ENCODE measurements at places on chromosomes 5 and 9.
A peak's percentile ranks its signal among the peaks of the same experiment; 100 is the strongest.

DNA sequence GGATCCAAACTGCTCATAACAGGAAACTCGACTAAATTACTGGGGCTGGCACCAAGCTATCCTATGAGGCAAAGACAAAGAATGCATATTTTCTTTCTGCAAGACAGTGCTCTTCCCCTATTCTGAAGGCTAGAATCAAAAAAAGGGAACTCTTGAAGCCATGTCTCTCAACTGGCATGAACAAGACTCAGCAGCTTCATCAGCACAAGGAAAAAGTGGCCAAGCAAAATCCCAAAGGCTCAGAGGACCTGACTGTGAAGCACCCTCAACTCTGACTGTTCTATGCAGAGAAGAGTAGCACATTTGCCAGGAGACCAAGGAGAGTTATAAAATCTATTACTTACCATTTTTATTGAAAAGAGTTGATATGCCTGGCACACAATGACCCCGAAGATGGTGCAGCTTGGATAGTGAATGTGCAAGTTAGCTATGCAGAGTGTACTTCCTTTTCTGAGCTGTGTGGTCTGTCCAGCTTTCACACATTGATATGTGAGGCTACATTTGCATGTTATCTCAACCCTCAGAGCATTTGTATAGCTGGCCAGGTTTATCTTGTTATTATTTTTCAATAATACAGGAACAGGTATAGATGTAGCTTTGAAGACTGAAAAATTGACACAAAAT, 51.0 kb upstream of the FYB1 start:
- DNase-seq: peak; percentile 9

- DNase-seq: no peak
Observed at GRCh38 chr5:107887166-107887943, 216.6 kb upstream of the EFNA5 start.

DNA sequence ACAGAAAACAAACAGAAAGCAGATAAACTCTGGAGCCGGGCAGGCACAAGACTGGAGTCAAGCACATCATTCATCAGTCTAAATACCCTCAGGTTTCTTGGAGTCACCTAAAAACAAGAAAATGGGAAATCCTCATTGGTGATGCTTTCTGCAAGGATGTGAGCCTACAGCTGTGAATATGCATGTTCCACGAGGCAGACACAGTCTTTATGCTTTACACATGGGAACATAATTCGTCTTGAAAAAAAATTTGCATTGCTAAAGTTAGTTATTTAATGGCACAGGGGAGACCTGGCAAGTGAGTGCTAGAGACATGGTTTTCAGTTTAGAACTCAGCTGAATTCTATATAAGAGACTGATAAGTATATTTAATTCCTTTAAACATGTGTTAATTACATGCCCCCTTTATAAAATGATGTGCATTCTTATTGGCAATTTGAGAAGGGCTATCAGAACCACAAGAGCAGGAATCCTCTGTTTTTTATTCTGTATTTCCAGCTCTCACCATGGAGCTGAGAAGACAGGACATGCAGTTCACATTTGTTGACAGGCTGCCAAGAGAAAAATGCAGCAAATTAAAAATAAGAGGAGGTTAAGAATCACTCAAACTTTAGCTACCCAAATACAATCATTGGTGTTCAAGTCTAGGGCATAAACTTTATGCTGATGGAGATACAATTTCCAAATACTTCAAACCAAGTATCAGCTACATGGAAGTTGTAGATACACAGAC, 438.0 kb upstream of the MPDZ start:
- DNase-seq: no peak

DNA sequence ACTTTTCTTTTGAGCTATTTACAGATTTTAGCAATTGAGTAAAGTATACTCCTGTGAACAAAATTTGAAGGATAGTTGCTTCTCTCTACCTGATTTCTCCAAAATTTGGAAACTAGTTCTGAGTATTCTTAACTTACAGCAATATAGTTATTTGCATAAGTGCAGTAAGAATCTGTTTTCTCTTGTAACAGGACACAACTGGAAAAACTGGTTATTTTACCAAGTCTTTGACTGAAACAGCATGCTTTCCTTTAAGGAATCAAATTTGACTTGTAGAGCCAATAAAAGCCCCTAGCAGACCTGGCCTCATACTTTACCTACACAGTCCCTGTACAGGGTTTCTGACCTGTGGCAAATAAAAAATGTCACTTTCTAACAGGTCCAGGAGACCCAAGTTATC, 301.9 kb upstream of the POU5F2 start:
- DNase-seq: no peak

DNA sequence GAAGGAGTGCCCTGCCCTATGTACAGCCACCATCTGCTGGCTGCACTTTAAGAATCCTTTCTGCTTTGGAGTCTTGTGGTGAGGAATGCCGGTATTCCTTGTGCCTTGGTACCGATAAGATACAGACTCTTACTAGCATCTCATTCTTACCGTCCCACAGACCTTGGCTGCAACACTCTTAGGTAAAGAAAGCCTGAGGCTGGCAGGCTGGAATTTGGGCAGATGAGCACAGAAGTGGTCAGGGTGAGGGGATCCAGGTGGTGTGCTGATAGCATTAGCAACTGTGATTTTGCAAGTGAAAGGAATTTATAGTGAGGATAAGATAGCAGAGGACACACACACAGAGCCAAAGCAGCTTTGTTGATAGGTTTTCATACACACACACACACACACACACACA, 198.1 kb downstream of the ENC1 start:
- no peak for DNase-seq

GRCh38 chr9:37507566-37508134, 21.9 kb downstream of the POLR1E start:
- no peak for DNase-seq

DNA sequence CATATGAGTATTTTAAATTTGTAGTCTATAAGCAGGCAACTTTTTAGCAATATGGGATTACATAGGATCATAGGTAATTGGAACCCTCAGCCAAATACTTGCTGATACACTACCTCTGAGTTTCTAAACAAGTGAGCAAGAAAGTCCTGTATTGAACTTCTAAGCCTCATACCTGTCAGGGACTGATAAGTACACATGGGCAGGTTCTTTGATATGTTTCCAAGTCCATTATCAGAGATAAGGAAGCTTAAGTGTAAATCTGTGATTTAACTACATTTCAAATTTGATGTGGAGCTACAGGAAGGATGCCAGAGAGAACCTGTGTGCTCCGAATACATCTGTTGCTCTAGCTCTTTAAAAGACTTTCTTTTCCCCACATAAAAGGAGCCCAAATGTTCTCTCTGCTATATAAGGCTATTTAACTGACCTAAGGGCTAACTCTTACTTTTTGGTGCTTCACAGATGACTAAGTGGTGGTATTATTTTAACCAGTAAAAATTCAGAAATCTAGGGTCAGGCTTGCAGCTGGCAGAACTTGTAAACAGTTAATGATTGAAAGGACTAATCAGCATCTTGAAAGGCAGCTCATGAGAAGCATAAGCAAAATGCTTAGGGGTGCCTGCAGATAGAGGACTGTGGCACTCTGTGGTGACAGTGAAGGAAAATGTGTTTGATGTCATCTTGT, 228.6 kb downstream of the NR3C1 start:
- DNase-seq: no peak

DNA sequence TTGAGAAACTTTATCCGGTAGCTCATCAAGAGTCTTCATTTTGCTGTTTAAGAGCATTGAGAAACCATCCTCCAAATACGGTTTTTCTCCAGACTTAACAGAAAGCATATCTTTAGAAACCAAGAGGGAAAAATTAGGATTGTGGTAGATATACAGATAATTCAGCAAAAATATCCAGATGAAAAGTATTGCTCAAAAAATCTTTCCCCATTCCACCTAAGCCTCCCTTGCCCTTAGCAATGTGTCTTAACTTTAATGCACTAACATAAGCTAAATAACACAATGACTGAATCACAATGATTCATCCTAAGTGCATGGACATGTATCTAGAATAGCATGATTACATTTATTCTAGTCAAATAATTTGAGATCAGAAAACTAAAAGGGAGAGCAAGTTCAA, 130.3 kb upstream of the TARS1 start:
- no peak for DNase-seq

DNA sequence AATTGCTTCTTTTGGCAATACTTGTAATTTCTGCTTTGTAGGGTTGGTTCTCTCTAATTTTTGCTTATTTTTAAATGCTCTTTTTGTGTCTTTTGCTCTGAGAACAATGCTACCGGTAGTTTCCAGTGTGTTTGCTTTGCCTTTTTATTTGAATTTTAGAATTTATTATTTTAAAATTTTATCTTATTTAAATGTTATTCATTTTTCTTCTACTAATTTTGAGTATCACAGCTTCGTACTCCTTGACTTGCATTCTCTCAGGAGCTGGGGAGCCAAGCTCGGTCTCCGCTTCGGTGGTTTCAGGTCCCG, 45.9 kb downstream of the ANXA2R start:
- DNase-seq: no peak

GRCh38 chr5:421901-422300, 21.1 kb upstream of the EXOC3 start:
- no peak for DNase-seq

GRCh38 chr5:178211095-178212048, 7.0 kb downstream of the HNRNPAB start:
- no peak for DNase-seq

DNA sequence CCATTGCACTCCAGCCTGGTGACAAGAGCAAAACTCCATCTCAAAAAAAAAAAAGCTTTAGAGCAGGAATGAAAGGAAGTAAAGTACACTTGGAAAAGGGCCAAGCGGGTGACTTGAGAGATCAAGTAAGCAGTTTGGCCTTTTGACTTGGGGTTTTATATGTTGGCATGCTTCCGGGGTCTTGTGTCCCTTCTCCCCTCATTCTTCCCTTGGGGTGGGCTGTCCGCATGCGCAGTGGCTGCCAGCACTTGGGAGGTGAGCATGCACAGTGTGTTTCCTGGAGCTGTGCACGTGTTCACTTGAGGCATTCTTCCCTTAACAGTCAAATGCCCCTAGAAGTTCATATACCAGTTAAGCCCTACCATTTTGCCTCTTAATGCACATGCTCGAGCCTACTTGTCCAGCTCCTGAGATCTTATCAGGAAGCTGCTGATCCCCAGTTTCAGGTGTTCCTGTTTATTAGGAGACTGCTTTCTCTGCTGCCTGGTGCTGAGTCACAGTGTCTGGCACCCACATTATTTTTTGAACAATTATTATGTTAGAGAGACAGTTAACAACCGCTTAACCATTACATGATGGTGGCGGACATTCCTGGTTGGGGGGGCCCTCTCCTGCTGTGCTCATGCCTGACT, 32.6 kb upstream of the PRRC2B start:
- peak; percentile 13 for DNase-seq

DNA sequence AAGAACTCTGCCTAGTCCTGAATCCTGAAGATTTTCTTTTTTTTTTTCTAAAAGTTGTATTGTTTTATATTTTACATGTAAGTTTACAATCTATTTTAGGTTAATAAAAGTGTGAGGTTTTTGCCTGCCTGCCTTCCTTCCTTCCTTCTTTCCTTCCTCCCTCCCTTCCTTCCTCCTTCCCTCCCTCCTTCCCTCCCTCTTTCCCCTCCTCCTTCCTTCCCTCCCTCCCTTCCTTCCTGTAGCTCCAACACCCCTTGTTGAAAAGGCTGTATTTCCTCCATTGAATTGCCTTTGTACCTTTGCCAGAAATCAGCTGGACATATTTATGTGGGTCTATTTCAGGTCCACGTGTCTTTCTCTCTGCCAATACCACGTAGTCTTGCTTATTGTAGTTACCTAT, 46.6 kb downstream of the CACNA1B start:
- no peak for DNase-seq

GRCh38 chr9:68949271-68950000, 64.5 kb downstream of the PRKACG start:
- no peak for DNase-seq

- DNase-seq: no peak
Observed at GRCh38 chr5:59139695-59140094, 556.8 kb downstream of the RAB3C start.

DNA sequence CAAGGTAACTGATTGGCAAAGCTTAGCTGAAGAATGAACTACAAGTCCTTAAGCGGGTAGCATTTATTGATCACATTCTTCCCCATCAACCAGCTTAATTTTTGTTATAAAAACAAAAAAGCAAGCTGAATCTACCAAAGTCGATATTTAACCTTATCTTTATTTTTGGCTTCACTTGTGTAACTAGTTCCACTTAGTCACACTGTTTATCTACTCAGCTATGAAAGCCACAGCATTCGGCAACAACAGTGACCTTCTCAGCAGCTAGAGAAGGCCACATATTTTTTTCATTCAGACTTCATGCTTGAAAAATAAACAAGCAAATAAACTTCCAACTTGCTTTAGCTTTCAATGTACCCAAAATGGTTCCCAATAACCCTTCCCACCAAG, 69.4 kb downstream of the KLHL3 start:
- DNase-seq: no peak

GRCh38 chr9:16867576-16868311, 2.7 kb downstream of the BNC2 start:
- DNase-seq: no peak

GRCh38 chr9:137506702-137507171, 43.5 kb downstream of the PNPLA7 start:
- DNase-seq: no peak

DNA sequence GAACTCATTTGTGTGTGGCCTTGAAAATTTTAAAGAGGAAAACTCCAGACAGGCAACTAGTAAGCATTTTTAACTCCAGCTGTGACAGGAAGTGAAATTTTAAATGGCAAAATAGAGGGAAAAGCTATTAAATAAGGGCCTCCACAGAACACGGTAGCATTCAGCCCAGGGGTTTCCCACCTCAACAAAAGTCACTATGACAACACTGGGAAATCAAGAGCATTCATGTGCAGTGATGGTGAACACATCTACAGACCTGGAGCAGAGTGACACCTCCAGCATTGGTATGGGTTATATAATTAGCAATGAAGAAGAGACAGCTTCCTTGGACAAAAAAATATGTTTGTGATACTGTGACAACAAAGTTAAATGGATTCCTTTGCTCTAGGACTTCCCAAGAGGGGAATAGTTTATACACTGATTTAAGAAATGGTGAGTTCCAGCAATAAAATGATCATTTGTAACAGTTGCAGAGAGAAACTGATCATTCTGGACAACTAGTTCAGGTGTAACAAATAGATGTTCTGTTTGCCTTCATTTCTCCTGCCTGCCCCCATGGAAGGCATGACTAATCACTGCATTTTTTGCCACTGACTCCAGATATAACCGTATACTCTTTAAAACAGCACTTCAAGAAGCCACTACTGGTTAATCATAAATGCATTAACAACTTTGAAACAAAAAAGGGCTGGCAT, 93.3 kb upstream of the SLC44A1 start:
- no peak for DNase-seq

DNA sequence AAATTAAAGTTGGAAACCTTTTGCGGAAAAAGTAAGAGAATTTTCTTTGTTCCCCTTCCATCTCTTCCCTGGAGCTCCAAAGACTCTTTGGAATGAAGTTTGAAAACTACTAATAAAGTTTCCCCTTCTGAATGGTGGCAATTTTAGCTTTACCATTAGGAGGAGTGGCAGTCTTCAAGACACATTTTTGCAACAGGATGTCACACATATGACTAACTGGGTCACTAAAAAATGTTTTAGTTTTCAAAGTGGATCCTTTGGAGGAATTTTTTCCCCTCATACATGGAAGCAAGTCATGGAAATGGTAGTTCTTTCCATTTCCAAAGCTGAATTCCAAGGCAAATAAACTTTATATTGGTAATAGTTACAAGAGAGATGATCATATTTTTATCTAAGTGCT, 15.6 kb downstream of the FBXO4 start:
- no peak for DNase-seq

Measured in hippocampal formation (tissue), 2 donors.